ENCODE measurements at places on chromosomes 2 and 18. TPM values are rescaled to one million over a fixed set of nuclear protein-coding genes. Genes with fewer than 3 reads are reported as not detected.

DNA sequence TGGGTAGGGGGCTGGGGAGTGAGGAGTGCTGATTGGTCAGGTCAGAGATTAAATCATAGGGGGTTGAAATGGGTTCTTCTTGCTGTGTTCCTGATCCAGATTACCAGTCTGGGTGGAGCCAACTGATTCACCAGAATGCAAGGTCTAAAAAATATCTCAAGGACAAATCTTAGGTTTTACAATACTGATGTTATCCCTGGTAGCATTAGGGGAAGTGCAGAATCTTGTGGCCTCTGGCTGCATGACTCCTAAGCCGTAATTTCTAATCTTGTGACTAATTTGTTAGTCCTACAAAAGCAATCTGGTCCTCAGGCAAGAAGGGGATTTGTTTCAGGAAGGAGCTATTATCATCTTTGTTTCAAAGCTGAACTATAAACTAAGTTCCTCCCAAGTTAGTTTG, 289.2 kb upstream of the KYNU start:
- H3K27me3 ChIP-seq: no peaks in the 10 kb centered on the region
- no peak overlapping the region for H3K27ac ChIP-seq
- H3K4me3 ChIP-seq: no peak overlapping the region
- no peak for DNase-seq
- H3K36me3 ChIP-seq: no peaks in the 10 kb centered on the region

- no peak overlapping the region for H3K27ac ChIP-seq
- no peak for DNase-seq
- no peaks in the 10 kb centered on the region for H3K4me1 ChIP-seq
- H3K36me3 ChIP-seq: no peaks in the 10 kb centered on the region
- no peak overlapping the region for H3K4me3 ChIP-seq
- no peaks in the 10 kb centered on the region for H3K27me3 ChIP-seq
Observed at GRCh38 chr2:43837831-43838559, 644 bp downstream of the ABCG5 start.

DNA sequence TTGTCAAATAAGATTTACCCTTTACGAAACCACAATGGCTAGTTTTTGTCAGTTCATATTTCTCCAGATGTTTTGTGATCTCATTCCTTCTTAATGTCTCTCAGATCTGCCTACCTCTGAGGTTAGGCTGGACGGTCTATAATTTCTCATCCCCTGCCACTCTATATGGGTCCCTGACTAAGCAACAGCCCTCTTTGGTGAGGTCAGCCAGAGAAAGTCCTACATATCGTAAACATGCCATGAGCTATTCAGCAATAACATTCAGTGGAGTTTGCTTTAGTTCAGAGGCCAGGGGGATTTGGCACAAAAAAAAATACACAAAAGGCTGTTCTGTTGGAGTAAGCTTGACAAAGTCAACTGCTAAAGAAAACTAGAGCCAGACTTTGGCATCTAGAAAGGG, 192.1 kb upstream of the NCKAP5 start:
- no peaks in the 10 kb centered on the region for H3K27me3 ChIP-seq
- H3K4me3 ChIP-seq: no peak overlapping the region
- H3K36me3 ChIP-seq: no peaks in the 10 kb centered on the region
- no peak overlapping the region for H3K27ac ChIP-seq

- no peak overlapping the region for H3K4me3 ChIP-seq
- peaks cover 7% of the 10 kb centered on the region for H3K4me1 ChIP-seq
- no peak overlapping the region for H3K27ac ChIP-seq
- peaks cover 52% of the 10 kb centered on the region for H3K36me3 ChIP-seq
Observed at GRCh38 chr2:218813771-218814460, 17.7 kb downstream of the PRKAG3 start.

GRCh38 chr18:12637901-12638643, 19.8 kb downstream of the SPIRE1 start:
- no peak overlapping the region for H3K4me3 ChIP-seq
- DNase-seq: no peak
- H3K36me3 ChIP-seq: no peaks in the 10 kb centered on the region
- H3K27ac ChIP-seq: no peak overlapping the region
- no peaks in the 10 kb centered on the region for H3K4me1 ChIP-seq

TUBB8B gene
- not detected for polyA plus RNA-seq
